Putamen (tissue), 1 donor: ENCODE measurements at places on chromosomes 4 and X.
A peak's percentile ranks its signal among the peaks of the same experiment; 100 is the strongest.

DNA sequence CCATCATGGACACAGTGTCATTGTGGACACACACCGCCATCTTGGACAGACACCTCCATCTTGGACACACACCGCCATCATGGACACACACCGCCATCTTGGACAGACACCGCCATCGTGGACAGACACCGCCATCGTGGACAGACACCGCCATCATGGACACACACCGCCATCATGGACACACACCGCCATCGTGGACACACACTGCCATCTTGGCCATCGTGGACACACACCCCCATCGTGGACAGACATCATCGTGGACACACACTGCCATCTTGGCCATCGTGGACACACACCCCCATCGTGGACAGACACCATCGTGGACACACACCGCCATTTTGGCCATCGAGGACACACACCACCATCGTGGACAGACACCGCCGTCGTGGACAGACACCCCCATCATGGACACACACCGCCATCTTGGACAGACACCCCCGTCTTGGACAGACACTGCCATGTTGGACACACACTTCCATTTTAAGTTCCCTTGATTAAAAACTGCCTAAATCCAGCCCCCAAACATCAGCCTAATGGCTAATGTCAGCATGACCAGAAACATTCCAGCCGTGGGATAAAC is 9.1 kb downstream of the ASMTL start:
- DNase-seq: no peak

- no peak for DNase-seq
Measured at GRCh38 chrX:101785142-101785541, 125.5 kb upstream of the ARMCX2 start.

GRCh38 chrX:44245733-44246132 is 97.7 kb downstream of the EFHC2 start:
- DNase-seq: no peak

DNA sequence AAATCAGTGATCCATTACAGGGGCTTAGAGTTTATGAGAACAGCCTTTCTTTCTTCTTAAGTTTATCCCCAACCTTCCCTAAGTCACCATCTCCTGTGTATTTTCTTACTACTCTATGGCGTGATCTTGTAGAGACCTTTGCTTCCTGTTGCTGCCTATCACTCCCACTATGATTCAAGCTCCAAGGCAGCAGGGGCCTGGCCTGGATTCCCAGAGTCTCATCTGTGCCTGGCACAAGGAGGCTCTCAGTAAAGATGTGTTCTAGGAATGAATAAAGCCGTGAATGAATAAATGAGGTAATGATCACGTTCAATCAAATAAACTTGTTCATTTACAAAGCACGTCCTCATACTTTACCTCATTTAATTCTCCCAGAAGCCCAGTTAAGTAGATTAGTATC is 45.4 kb downstream of the CC2D2A start:
- no peak for DNase-seq

DNA sequence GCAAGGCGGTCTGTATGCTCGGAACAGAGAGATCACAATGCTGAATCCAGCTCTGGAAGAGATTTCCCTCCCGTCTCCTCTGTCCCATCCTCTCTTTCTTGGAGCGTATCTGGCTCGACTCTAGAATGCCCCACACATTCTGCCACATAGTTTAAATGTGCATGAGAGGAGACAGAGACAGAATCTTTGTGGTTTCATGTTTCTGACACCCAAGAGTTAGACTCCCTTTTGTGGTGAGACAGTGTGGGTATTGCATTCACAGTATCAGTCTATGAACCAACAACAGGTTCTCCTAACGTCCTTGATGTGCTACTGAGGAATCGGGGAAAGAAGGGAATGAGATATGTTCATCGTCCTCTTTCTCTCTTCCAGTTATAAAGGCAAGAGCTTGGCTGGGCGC is 25.3 kb downstream of the FAM47E start:
- no peak for DNase-seq

GRCh38 chr4:186660403-186660802 is 63.3 kb downstream of the FAT1 start:
- DNase-seq: no peak

- peak; percentile 19 for DNase-seq
Measured at GRCh38 chrX:72540318-72540717, 32.3 kb downstream of the HDAC8 start.

DNA sequence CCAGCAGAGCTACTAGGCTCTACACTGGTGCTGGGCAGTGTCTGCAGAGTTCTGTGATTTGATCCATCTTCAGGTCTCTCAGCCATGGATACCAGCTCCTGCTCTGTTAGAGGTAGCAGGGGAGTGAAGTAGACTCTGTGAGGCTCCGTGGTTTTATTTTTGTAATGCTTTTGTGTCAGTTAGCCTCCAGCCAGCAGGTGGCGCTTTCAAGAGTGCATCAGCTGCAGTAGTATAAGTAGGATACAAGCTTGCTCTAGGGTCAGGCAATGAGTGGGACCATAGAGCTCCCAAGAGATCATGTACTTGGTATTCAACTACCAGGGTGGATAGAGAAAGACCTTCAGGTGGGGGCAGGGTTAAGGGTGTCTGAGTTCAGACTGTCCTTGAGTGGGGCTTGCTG is 362.5 kb upstream of the TRAM1L1 start:
- DNase-seq: no peak

DNA sequence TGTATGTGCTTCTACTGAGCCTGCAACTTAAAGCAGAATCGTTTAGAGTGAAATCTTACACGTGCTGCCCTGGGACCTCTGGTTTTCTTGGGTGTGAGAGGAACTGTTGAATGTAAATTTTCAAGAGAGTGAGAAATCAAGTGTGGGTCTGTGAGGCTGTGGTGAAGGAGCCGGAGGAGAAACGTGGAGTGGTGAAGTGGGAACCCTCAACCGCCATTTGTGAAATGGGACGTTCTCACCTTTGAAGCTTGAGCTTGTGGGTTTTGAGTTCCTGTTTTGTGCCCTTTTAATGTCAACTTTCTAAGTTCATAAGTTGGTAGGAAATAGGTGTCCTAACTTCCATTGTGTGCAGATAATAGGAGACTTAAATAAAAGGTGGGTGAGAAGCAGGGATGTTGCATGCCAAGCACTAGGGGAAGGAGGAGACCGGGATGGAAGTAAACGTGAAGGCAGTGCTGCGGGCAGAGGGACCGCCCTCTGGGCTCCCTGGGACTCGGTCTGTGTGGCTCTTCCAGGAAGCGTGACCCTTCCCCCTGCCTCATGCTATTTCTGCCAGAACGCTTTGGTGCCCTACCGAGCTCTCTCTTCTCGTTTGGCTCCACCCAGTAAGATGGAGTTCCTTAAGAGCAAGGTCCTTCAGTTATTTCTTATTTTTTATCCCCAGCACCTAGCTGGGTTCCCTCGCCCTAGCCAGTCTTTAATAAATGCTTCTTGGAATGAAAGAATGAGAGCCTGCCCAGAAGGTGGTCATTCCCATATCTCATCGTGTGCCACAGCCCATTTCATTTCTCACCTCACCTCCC is 56.0 kb downstream of the TMEM131L start:
- no peak for DNase-seq

DNA sequence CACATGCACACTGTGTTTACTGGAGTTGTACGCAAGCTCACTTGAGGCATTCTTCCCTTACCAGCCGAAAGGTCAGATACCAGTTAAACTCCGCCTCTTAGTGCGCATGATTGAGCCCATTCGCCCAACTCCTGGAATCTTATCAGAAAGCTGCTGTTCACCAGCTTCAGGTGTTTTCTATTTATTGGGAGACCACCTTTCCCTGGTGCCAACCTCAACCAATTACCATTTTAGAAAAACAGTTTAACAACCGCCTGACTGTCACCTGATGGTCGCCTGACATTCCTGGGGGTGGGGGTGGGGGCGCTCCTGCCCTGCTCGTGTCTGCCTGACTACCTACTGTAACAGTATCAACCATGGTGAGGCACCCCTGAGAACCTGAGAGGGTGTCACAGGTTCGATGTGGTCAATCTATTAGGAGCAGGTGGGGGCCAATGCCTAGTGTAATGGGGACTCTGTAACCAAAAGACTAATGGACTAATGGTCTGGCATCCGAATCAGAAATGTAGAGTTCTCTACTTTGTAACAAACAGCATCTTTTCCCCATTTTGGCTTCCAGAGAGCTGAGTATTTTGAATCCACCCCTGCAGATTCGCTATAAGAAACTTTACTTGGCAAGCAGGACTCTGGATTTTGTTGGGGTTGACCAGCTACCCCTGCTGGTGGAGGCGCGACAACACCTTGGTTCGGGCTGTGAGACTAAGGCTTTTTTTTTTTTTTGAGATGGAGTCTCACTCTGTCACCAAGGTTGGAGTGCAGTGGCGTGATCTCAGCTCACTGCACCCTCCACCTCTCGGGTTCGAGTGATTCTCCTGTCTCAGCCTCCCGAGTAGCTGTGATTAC is 58.2 kb upstream of the ZNF157 start:
- DNase-seq: no peak

DNA sequence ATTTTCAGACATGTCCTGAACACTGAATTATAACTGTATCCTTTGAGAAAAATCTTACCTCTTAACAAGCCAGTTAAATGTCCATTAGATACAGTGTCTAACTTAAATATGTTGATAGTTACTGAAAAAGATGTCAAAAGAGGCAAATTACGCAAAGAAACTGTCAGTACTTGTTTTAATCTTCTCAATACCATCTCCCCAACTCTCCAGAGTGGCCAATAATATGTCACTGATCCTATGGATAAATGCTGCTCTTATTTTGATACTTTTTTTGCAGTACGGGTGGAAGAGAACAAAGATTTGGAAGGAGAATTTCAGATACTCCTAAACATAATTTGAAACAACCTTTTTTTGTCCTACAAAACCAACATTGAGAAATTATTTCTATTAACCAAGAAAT is 192.7 kb downstream of the CBR4 start:
- no peak for DNase-seq

GRCh38 chr4:156933633-156934258 is 37.9 kb downstream of the PDGFC start:
- no peak for DNase-seq

DNA sequence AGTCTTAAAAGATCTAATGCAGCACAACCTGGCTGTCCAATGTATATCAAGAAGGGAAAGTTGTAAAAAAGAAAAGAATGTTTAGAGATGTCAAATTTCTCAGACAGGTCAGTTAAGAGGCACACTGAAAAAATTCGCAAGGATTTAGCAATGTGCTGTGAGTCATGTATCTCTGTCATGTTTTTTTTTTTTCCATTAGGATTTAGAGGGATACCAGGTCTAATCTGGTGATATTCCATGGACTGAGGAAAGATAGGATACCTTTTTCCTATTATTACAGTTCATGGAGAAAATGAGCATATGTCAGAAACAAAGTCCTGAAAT is 815.4 kb upstream of the PCDH10 start:
- no peak for DNase-seq

GRCh38 chrX:2679534-2680485 is 11.3 kb upstream of the CD99 start:
- DNase-seq: no peak

DNA sequence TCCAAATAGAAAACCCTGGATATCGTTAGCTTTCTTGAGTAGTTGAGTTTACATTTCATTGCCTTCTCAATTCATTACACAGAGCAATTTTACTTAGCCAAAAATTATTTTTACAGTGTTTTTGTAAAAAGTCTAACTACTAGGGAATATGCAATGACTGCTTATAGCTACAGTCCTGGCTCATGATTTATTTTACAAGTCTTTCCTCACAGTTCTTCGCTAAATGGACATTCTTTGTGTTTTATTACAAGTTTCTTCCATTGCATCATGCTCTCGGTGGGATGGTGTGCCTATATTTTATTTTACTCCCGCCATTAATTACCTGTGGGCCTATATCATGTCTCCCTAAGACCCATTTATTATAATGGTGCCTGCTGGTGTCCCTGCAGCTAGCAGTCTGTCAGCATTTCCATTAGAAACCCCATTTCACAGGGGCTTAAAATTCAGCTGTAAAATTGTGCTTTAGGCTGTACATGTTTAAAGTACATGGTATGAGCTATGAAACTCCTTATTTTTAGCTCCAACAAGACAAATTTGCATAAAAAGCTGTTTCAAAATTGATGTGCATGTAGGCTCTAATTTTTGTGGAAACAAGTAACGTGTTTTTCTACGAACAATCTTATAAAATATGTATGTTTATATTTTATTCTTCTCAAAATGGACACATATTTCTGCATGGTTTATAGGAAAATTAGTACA is 227.4 kb downstream of the SLC7A11 start:
- no peak for DNase-seq

GRCh38 chrX:112197840-112198239 is 115.3 kb upstream of the TRPC5 start:
- DNase-seq: no peak

- DNase-seq: no peak
Measured at GRCh38 chr4:85818700-85819099, 343.8 kb downstream of the ARHGAP24 start.

DNA sequence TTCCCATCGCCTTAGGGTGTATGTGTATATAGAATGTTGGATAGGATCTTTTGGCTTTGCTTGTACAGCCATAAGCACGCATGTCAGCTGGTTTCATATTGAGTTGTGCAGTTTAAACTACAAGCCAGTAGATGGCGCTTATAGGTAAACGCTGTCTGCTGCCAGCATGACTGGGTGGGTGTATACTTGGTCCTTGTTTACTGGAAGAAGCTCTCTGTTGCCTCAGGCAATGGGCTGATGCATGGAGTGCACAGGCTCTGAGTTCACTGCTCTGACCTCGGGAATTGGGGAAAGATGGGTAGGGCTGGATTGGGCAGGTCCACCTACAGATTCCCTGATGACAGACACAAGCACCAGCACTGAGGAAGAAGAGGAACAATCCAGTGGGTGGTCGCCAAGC is 831.5 kb downstream of the STIM2 start:
- DNase-seq: peak; percentile 25

GRCh38 chr4:111890412-111890811 is 254.8 kb upstream of the FAM241A start:
- DNase-seq: no peak

GRCh38 chr4:3136454-3136853 is 62.0 kb downstream of the HTT start:
- no peak for DNase-seq

- no peak for DNase-seq
Measured at GRCh38 chrX:135951291-135951690, 22.5 kb downstream of the MMGT1 start.

DNA sequence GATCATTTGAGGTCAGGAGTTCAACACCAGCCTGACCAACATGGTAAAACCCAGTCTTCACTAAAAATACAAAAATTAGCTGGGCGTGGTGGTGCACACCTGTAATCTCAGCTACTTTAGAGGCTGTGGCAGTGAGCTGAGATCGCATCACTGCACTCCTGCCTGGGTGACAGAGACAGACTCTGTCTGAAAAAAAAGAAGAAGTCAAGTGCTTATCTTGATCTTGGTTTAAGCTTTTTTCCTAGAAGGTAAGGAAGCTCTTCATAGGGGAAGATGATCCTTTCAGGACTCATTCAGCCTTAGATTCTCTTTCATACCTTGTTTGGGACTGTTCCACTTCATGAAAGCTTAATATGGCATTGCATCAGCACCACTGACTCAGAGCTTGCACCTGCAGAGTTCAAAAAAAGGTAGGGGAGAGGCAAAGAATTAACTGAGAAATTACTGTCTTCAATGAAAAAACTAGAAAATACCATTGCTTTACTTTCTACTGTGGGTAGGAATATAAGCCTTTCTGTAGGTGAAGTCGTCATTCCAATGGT is 70.8 kb upstream of the EPGN start:
- no peak for DNase-seq
